ENCODE measurements at places on chromosomes 6 and 20.

GRCh38 chr6:13432526-13433184, 54.7 kb downstream of the GFOD1 start:
- DNase-seq = no peak

- DNase-seq = no peak
These were observed 24.7 kb downstream of the MYT1 start for GRCh38 chr20:64188682-64189529.

DNA sequence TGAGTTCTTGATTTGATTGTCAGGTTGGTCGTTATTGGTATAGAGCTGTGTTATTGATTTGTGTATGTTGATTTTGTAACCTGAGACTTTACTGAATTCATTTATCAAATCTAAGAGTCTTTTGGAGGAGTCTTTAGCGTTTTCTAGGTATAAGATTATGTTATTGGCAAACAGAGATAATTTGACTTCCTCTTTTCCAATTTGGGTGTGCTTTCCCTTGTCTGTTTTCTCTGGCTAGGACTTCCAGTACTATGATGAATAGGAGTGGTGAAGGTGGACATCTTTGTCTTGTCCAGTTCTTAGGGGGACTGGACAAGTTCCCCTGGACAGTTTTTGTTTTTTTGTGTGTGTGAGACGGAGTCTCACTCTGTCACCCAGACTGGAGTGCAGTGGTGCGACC, 17.4 kb downstream of the HLA-DOA start:
- DNase-seq = no peak

DNA sequence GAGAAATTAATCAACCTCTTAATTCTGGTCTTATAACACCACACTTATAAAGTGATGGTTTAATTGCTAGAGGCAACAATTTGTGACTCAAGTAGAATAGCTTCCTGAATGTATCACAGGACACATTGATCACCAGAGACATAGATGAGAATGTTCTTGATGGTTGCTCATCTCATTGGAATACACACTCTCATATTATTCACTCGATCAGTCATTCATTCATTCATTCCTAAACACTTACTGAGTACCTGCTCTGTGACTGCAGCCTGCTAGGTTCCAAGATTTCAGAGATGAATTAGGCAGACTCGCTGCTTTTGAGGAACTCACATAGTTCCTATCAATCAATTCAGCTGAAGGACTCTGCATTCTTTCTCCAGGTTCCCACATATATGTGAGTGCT, 365.1 kb upstream of the SOX4 start:
- no peak for DNase-seq

GRCh38 chr6:938271-938905, 245.4 kb upstream of the EXOC2 start:
- DNase-seq = no peak

GRCh38 chr6:17099401-17100059, 2.3 kb upstream of the STMND1 start:
- no peak for DNase-seq

GRCh38 chr6:93498713-93499112, 79.4 kb upstream of the EPHA7 start:
- peak; percentile 60 for DNase-seq

GRCh38 chr6:133809406-133809805, 79.5 kb upstream of the TCF21 start:
- DNase-seq = no peak

GRCh38 chr20:47231382-47232039, 125.0 kb downstream of the ZMYND8 start:
- DNase-seq = no peak

- no peak for DNase-seq
These were observed 31.6 kb downstream of the ADTRP start for GRCh38 chr6:11747021-11747420.

DNA sequence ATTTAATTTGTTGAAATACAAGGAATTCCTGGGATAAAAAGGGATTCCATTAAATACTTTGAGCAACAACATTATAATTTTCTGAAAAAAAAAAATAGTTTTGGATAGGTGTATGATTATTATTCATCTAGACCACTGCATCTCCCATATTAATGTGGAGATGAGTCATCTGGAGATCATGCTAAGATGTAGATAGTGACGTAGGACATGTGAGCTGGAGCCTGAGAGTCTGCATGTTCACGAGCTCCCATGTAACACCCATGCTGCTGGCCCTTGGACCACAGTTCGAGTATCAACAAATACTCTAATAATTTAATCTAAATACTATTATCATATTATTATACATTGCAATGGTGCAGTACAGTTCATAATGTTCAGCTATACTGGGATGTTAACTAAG, 91.6 kb downstream of the EPM2A start:
- DNase-seq = no peak

DNA sequence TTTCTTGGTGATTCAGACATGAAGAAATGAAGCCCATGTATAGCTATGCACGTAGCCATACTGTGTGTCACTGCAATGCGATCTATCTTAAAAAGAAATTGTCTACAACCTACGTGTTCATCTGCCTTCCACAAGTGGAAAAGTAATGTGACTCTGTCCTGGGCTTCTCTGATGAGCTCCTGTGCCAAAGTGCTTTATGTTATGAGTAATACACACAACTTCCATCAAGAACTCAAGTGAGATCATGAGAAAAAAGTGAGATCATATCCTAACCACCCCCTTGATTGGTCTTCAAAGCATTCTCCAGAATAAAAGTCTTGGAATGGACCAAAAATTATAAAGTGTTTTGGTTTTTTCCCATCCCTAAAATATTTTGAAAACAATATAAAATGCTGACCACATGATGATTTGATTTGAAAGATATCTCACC, 114.3 kb downstream of the DST start:
- DNase-seq = no peak

DNA sequence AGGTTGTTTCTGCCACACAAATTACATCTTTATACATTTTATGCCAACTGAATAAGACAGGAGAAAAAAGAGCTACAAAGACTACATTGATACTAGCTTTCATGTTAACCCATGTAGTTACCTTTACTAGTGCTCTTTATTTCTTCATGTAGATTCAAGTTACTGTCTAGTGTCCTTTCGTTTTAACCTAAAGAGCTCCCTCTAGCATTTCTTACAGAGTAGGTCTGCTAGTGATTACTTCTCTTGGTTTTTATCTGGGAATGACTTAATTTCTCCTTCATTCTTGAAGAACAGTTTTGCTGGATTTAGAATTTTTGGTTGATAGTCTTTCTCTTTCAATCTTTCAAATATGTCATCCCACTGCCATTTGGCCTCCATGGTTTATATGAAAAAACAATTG, 21.2 kb upstream of the NOP56 start:
- DNase-seq = no peak

GRCh38 chr20:37935435-37935834, 32.5 kb downstream of the VSTM2L start:
- no peak for DNase-seq

GRCh38 chr6:16523606-16524379, 237.5 kb downstream of the ATXN1 start:
- no peak for DNase-seq
